ENCODE measurements at places on chromosomes 7 and 10. TPM values are rescaled to one million over a fixed set of nuclear protein-coding genes. Genes with fewer than 3 reads are reported as not detected.

The PPIF gene
- 129 TPM for polyA plus RNA-seq

The DNAAF5 gene
- polyA plus RNA-seq, result 7.5 TPM

The ERVW-1 gene
- polyA plus RNA-seq, result not detected

DNA sequence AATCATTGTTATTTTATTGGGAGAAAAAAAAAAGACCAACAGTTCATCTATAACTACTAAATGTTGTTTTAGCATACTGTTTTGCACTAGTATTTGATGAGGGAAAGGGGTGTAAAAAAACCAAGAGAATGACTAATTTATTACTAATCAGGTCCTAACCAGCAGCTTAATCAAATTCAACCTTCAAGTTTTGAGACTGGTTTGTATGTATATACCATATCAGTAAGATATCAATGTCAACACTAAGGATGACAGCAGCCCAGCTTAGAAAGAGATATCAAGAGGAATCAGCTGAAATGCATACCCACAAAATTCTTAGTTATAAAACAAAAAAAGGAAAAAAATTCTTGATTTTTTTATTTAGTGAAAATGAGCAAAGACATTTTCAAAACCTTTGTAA, 122.6 kb downstream of the KMT2C start:
- DNase-seq, result no peak

The MRLN gene
- not detected for polyA plus RNA-seq

GRCh38 chr7:37285706-37286453, 162.8 kb downstream of the ELMO1 start:
- no peak for DNase-seq

- DNase-seq, result no peak
Observed at GRCh38 chr7:92325858-92326257, 80.1 kb downstream of the ANKIB1 start.

- no peak for DNase-seq
Observed at GRCh38 chr10:101580486-101581399, 7.3 kb downstream of the POLL start.

DNA sequence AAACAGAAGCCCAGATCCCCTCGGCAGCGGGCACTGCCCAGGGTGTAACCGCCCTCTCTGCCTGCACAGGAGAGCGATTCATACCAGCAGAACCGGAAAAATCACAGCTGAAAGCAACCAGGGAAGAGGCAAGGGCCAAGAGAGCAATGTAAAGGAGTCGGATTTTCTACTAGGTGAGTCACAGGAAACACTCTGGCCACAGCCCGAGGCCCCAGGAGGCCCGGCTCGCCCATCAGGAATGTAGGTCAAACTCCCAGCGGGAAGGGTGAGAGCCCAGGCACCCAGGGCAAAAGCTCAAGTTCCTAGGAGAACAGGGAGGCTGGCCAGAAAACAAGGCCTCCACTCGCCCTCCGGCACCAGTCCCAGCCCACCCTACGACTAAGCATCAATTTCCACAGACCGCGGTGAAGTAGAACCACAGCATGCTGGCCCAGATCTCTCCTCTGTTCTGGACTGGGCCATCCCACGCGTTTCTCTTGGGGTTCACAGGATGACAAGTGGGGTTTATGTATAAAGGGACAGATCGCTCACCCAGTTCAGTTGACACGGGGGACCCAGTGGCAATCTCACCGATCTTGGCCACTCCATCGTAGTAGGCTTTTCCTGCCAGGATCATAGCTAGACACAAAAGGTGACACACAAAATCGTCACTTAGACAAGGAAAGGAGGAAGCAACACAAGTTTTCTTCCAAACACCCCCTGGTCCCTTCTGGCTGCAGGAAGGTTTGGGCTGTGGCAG, 46.2 kb downstream of the BAIAP2L1 start:
- no peak for DNase-seq

The SCART1 gene
- 0.15 TPM for polyA plus RNA-seq

GRCh38 chr7:9718071-9718661, 1255.5 kb upstream of the PHF14 start:
- DNase-seq, result no peak

DNA sequence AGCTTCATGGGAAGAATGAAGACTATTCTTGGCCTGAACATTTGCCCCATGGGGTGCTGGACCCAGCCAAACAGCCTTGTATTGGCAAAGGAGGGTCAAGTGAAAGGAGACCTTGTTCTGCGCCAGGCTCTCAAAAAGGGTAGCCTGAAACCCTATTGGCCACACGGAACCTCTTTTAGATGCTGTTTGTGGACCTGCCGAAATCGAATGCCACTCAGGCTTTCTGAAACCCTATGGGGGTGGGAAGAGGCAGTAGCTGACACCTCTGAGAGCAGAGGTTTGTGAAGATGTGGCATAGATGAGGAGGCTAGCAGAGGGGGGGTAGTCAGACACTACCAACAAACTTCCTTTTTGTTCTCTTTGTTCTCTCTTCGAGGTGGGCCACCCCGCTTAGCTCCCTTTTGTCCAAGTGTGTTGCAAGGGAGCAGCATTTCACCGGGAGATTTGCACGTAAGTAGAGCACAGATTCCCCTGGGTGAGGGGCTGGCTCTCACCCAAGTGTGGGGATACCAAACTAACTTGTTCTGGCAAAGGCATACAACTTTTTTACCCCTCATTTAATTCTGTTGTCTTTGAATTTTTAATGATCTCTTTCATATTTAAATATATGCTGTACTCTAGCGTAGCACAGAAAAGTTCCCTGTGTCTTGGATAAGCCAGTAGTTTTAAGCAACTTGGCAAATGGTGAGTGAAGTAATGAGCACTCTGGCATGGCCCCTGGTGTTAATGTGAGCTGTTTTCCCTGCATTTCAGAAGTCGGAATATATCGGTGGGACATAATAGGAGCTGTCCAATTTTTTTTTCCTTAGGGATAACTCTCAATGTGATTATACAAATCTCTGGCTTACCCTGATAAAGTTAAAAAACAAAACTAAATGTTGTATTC, 107.7 kb downstream of the SEPTIN7 start:
- DNase-seq, result no peak

DNA sequence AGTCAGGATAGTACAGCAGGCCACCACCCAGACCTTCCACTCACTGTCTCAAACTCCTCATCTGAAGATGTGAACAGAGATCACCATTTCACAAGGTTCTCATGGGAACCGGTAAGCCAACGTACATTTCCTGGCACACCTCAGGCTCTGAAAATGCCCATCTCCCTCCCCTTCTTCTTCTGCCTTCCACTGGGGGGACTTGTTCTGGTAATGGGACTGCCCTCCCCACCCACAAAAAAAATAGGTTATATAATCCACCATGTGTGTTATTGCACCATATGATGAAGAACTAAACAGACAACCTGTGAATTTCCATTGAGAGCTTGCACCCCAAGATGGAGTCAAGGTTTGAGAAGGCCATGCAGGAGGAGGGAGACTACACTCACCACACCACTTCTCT, 42.1 kb upstream of the IKZF1 start:
- no peak for DNase-seq

The TMEM139 gene
- polyA plus RNA-seq, result 0.25 TPM

DNA sequence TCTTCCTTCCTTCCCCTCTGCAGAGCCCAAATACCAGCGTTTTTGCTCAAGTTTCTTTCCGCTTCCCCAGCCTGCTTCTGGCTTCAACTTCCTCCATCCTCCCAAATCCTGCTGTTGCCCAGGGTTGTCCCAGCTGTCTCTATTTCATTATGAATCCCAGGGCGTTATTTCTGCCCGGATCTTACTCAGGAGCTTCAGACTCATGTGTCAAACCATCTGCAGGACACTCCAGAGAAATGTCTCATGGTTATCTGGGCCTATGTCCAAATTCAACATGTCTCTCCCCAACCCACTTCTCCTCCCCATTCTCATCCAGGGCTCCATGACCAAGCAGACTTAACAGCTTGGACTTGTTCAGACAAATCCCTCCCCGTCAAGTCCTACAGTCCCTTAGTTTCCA, 15.6 kb downstream of the ARHGAP22 start:
- DNase-seq, result no peak

- DNase-seq, result no peak
Observed at GRCh38 chr7:131000873-131001272, 266.9 kb upstream of the KLF14 start.

DNA sequence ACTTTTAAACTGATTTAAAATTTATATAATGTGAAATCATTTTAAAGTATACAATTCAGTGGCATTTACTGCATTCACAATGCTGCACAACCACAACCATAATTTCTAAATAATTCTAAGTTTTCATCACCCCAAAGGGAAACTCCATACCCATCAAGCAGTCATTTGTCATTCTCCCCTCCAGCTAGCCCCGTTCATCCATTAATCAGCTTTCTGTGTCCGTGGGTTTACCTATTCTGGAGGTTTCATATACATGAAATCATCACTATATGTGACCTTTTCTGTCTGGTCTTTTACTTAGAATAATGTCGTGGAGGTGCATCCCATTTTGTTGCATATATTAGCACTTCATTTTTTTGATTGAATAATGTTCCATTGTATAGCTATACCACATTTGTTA, 214.1 kb downstream of the ADK start:
- no peak for DNase-seq

The DDC gene
- not detected for polyA plus RNA-seq

- DNase-seq, result no peak
Observed at GRCh38 chr7:152544481-152544927, 108.7 kb upstream of the KMT2C start.

The RAB18 gene
- polyA plus RNA-seq, result 94.8 TPM

GRCh38 chr10:29948881-29949355, 110.5 kb downstream of the JCAD start:
- DNase-seq, result no peak

The RSPH10B gene
- polyA plus RNA-seq, result 0.06 TPM

DNA sequence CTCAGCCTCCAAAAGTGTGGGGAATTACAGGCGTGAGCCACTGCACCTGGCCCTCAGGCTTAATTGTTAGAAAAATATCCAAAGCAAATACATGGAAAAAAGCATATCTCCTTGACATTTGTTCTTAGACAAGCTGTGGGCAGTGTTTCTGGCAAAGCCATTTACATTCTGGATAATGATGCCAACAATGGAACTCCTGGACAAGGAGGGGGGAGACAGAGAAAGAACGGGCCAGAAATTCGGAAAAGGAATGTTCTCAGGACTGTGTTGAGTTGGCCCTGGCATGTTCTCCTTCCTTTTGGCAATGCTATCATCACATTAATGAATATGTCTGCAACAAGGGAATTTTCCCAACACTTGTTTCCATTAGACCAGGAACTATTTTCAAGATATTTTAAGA, 88.7 kb downstream of the UBE2H start:
- no peak for DNase-seq

The PRSS2 gene
- 0.27 TPM for polyA plus RNA-seq

GRCh38 chr10:19332304-19332703, 283.7 kb downstream of the MALRD1 start:
- no peak for DNase-seq

DNA sequence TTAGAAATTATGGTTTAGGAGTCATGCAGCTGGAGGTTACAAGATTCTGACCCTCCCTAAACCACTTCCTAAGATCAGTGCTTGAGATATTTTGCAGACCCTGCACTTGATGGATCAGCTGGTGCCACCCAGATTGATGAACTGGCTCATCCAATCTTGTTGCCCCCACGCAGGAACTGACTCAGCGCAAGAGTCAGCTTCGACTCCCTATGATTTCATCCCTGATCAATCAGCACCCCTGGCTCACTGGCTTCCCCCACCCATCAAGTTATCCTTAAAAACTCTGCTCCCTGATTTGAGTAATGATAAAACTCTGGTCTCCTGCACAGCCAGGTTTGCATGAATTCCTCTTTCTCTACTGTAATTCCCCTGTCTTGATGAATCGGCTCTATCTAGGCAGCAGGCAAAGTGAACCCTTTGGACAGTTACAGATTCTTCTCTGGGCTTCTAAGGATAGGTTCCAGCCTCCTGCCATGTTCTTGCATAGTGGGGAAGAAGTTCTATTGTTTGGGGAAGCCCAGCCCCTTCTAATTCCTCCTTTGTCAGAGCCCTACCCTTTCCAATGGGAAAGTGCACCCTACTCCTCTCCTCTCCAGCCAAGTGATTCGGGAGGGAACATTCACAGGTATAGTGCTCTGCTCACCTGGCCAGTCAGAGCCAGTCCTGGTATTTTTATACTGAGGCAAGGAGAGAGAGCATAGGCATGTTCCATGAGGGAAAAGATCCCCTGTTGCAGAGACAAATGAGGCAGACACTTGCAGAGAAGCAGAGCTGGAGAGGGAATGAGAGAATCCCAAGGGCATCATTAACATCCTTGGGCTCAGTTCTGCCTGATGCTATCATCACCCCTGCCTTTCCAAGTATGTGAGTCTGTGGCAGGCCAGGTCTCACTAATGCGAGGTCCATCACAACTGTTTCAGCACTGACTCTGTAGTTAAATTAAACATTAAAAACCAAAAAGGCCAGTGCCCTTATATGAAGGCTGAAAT, 224.4 kb upstream of the GALNT17 start:
- no peak for DNase-seq

- DNase-seq, result no peak
Observed at GRCh38 chr7:7808156-7808555, 89.7 kb upstream of the RPA3 start.

The INPP5F gene
- 32.7 TPM for polyA plus RNA-seq

DNA sequence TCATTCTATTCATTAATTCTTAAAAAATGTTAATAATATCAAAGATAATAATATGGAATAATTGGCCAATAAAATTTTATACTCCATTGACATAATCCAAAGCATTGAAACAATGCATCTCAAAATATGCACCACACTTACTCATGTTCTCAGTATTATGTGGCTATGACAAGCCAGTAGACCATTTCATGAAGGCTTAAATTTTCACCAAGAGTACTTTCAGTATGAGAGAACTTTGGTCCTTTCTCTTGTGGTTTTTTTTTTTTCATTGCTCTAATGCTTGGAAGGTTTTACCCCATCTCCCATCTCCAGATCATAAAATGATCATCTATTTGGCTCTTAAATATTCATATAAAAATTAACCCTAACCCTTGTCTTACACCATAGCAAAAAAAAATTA, 45.5 kb upstream of the TMEM140 start:
- peak; percentile 41 for DNase-seq

DNA sequence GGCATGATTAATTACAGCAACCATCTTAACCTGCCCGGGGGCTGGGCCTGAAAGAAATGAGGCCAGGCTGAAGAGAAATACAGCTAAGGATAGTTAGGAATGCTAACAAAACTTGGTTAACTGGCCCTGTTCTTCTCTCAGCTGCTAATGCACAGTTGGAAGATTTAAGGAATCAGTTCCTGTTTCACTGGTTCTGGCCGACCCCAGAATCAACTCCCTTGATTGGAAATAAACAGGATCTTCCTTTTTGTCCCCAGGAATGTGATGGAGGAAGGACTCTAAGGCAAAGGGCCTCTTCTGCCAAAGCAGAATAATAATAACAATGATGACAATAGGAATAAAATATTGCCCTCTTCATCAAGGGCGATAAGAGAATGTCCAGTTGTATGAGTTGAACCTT, 3.5 kb upstream of the LRMDA start:
- no peak for DNase-seq

The PTN gene
- 0.10 TPM for polyA plus RNA-seq

DNA sequence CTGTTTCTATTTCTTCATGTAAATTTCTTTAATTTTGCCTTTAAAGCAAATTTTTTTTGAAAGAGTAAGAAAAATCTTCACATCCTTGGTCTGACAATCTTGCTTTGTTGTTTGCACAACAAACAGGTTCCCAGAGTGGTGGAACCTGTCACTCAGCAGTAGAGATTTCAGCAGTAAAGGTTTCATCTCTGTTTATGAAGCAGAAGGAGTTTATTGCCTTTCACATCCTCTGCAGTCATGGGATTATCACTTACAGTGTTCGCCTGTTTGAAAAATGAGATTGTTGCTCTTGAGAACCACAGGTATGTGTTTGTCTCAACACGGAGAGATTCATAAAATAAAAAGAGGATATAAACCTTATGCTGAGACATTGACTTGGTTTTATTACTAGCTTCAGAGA, 342.6 kb downstream of the IPMK start:
- no peak for DNase-seq

GRCh38 chr7:95517870-95518269, 32.1 kb downstream of the ASB4 start:
- DNase-seq, result no peak

All from GM12878 (cell line).